ENCODE measurements at places on chromosomes 1 and 21.

DNA sequence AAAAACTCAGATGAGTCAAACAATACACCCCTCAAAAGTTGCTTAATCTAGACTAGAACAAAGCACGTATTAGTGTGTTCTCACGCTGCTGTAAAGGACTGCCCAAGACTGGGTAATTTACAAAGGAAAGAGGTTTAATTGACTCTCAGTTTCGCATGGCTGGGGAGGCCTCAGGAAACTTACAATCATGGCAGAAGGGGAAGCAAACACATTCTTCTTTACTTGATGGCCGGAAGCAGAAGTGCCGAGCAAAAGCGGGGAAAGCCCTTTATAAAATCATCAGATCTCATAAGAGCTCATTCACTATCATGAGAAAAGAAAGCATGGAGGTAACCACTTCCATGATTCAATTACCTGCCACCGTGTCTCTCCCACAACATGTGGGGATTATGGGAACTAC, 10.1 kb downstream of the JAM2 start:
- no peak for DNase-seq

- no peak for DNase-seq
These were observed 109.2 kb downstream of the FAM78B start for GRCh38 chr1:166057650-166058049.

- DNase-seq = no peak
These were observed 3.1 kb downstream of the KCTD3 start for GRCh38 chr1:215569986-215570824.

- DNase-seq = no peak
These were observed 37.8 kb downstream of the XCL1 start for GRCh38 chr1:168614235-168614634.

DNA sequence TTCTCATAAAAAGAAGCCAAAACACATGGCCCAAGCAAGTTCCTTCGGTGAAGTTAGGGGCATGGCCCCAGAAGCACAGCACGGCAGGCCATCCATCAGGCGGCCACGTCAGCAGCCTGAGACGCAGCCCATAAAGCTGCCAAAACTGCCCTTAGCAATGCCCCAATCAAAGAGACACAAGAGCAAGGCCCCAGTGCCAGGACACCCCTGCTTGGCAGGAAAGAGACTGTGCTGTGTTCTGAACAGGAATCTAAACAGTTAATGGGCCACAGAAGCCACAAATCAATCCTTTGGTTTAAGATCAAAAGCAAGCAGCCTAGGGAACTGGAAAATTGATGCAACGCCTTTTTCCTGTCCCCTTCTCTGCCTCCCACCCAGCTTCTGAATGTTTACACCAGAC, 497.0 kb upstream of the USP24 start:
- no peak for DNase-seq

GRCh38 chr1:174963529-174964125, 36.1 kb upstream of the CACYBP start:
- no peak for DNase-seq

DNA sequence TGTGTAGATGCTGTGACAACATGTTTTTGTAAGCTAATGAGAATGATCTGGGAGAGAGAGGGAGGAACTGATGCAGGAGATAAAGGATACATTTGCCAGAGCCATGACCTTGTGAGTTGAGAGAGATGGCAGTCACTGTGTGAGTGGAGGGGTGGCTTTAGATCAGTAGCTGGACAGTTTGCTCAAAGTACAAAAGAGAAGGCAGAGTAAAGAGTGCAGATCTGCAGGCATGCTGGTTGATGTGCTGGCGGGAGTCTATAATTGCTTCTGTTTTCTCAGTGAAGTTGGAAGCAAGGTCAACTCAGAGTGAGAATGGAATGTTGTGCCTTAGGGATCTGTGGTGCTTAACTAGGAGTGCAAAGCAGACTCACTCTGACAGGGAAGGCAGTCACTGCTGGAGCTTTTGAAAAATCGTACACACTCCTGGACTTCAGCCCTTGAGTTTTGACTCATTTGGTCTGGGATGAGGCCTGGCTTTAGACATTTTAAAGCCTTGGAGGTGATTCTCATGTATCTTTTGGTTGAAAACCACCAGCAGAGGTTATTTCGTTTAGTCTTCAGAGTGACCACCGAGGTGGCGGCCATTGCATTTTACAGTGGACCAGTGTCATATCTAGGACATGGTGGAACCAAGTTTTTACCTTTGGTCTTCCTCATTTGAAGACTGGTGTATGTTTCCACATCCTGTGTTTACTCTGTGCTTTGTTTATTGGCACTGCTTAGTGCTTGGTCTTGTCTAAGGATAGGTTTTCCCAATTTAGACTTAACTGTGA, 49.6 kb downstream of the MTR start:
- no peak for DNase-seq

DNA sequence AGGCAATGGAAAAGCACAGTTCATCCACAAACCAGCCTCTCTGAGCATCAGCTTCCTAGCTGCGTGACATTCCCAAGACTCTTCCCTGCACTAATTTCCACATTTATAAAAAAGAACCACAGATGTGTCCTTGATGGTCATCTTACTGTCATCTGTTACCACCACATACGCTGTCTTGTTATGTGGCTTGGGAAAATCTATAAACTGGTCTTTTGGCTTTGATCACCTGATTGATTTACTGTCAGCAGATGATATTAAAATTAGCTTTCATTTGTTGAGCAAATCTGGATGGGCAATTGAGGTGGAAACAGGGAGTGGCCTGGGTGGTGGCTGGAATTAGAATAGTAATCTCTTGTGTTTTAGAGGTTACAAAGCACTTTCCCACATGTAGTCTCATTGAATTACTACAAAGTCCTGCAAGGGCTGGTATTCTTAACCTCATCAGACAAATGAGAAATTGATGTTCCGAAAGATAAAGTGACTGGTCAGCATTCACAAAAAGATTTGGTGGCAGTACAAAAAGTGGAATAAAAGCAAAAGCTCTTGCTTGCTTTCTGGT, 231.7 kb upstream of the SGIP1 start:
- DNase-seq = no peak

DNA sequence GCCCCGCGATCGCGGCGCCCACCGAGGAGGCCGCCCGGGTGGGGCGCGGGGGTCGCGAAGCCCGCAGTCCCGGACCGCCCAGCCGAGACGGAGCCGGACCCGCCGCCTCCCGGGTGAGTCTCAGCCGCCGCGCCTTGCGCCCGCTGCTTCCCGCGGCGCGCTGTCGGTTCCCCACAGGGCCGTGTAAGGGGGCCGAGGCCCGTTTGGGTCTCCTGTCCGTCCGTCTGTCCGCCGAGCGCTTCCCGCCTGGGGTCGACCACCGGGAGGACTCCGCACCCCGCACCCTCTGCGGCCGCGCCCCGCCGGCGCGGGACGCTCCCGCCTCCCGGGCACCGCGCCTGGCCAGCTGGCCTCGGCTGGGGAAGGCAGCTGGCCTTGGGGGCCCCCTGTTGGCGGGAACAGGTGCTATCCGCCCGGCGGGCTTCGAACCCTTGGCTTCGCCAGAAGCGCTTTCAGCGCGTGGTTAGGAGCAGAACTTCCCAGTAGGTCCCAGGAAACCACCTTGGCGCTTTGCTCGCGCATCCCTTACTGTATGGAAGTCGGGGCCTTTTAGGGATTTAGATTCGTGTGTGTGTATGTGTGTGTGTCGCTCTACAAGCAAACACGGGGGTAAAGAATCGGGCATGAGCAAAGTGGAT, 414 bp downstream of the TMEM51 start:
- DNase-seq = peak; percentile 29

DNA sequence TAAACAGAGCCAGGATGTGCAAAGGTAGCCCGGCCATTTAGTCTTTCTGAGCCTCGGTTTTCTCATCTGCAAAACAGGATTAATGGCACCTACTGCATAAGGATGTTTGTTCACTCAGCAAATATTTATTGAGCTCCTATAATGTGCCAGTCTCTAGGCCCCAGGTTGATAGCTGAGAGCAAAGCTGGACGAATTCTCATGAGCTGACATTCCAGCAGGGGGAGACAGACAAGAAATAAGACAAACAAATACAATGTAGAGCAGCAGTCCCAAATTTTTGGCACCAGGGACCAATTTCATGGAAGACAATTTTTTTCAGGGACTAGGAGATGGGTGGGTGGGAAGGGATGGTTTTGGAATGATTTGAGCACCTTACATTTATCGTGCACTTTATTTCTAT, 74.3 kb upstream of the PAX7 start:
- DNase-seq = no peak

- no peak for DNase-seq
These were observed 1.9 kb upstream of the MYBPH start for GRCh38 chr1:203177470-203178039.

DNA sequence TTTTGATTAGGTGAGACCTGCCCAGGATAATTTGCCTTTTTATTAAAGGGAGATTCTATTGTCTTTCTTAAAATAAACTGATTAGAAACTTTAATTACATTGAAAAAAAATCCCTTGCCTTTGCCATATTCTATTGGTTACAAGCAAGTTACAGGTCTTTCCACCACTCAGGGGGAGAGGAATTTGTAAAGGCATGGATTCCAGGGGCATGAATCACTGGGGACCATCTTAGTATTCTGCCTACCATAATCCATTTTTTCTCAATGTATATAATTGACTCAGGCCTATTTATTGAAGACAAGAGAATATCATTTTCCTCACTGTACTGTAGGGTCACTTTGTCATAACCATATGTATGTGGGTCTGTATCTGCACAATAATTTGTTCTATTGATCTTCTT, 124.3 kb upstream of the PDE4B start:
- DNase-seq = no peak

DNA sequence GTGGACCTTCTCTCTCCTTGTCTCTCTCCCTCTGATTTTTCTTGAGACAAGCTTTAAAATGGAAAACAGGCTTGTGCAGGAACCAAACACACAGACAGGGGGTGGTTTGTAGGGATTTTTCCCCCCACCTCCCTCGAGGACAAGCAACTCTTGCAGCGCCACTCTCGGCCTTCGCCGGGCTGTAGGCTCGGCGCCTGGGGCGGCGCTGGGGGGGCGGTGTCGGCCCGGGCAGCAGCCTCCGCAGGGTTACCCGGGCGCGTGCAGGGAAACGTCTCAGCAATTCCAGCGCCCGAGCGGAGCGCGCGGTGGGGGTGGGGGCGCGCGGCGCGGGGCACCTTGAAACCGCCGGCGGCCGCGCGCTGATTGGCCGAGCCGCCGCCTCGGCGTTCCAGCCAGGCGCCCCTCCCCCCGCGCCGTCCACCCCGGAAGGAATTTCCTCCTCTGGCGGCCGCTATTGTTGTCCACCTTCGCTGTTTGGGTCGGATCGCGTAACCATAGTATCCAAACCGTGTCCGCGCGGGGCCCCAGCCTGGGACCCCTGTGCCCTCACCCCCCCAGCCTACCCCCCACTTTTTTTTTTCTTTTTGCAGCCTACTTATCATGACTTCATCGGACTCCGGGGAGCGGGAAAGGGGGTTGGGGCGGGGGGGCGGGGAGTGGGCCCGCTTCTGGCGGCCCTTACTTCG, 59.8 kb upstream of the ACOT11 start:
- peak; percentile 77 for DNase-seq
